ENCODE measurements at places on chromosomes 1 and 21. TPM values are rescaled to one million over a fixed set of nuclear protein-coding genes. Genes with fewer than 3 reads are reported as not detected.

GRCh38 chr1:12185036-12185917, 18.5 kb downstream of the TNFRSF1B start:
- DNase-seq = no peak

The SUSD4 gene
- 3.4 TPM for total RNA-seq

GRCh38 chr1:92094090-92094489, 13.9 kb downstream of the BTBD8 start:
- DNase-seq = no peak

DNA sequence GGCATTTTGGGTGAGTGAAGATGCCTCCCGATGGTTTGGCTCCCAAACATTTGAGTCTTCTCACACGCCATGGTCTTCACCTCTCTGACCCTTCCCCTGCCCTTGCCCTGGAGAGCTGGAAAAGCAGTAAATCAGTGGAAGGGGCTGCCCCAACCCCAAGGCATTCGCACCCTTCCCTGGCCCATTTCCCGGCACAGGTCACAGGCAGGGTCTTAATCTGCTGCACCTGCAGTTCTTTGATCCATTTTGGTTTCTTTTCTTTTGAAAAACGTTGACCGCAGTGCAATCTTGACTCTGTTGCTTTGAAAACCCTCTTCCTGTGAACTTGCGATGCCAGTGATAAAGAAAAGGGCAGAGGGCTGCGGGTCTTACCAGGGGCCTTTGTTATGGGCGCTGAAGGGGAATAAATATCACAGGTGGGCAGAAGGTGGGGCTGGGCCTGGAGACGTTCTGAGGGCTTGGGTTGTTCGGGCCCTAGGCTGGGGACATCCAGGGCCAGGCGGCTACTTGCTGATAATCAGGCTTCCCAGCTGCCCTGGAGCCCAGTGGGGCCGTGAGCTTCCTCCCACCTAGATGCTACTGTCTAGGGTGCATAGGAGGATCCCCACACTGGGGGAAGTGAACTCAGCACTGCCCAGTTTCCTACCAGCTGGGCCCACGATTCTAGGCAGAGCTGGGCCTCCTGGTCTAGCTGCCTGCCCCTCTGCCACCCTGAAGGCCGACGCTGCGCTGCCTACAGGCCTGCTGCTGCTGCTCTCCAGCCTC, 38.6 kb upstream of the EPS8L3 start:
- no peak for DNase-seq

GRCh38 chr1:151680826-151681225, 35.8 kb downstream of the CELF3 start:
- DNase-seq = no peak

The PADI4 gene
- total RNA-seq = 0.78 TPM

DNA sequence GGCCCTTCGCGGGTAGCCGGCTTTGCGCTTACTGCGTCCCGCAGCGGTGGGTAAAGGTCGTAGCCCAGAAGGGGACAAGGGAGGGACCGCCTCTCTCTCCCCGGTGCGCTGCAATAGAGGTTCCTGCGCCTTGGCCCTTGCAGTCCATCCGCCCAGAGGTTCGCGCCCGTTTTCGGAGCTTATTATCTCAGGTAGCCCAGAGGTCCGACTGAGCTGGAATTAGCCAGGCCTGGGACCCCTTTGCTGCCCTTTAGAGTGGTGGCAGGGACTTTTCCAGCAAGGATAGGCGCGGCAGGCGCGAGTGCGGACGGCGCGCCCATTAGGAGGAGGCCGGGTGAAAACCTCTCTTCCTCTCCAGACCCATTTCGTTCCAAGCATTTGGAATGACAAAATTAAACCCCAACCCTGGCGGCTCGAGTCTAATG, 5.0 kb downstream of the LHX4 start:
- DNase-seq = no peak

GRCh38 chr1:39540504-39541031, 36.0 kb downstream of the PABPC4 start:
- DNase-seq = peak; percentile 62

The CFAP57 gene
- total RNA-seq = 0.75 TPM

DNA sequence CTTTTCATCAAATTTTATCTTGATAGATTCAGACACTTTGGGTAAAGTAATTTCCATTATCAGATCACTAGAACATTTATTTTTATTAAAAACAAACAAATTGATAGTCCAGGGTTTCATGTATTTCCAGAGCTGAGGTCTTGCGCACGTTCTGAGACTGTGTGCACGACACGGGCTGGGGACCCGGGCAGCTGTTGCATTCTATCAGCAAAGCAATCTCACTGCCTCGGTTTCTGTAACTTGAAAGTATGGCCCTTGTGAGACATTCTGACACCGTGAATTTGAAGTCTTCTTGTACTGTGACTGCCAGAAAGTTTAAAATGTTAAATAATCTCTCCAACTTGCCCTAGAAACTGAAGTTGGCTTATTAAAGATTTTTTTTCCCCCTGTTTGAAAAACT, 746.9 kb upstream of the ADGRL2 start:
- DNase-seq = no peak

- no peak for DNase-seq
These were observed 46.6 kb downstream of the CRB1 start for GRCh38 chr1:197314682-197315081.

GRCh38 chr1:205950280-205950679, 7.0 kb upstream of the SLC26A9 start:
- DNase-seq = peak; percentile 16

DNA sequence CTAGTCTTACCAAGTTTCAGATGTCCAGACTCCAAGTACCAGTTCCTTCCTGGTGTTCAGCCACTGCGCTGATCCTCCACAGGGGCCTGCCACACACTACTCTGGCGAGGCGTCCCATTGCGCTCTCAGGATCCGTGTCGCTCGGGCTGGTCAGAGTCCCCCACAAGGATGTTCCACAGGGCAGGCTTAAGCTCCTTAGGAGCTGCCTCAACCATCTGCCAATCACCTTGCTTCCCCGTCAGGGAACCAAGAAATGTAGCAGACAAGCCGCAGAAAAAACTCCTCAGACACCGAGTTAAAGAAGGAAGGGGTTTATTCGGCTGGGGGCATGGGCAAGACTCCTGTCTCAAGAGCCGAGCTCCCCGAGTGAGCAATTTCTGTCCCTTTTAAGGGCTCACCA, 9.8 kb downstream of the OR2W3 start:
- no peak for DNase-seq

DNA sequence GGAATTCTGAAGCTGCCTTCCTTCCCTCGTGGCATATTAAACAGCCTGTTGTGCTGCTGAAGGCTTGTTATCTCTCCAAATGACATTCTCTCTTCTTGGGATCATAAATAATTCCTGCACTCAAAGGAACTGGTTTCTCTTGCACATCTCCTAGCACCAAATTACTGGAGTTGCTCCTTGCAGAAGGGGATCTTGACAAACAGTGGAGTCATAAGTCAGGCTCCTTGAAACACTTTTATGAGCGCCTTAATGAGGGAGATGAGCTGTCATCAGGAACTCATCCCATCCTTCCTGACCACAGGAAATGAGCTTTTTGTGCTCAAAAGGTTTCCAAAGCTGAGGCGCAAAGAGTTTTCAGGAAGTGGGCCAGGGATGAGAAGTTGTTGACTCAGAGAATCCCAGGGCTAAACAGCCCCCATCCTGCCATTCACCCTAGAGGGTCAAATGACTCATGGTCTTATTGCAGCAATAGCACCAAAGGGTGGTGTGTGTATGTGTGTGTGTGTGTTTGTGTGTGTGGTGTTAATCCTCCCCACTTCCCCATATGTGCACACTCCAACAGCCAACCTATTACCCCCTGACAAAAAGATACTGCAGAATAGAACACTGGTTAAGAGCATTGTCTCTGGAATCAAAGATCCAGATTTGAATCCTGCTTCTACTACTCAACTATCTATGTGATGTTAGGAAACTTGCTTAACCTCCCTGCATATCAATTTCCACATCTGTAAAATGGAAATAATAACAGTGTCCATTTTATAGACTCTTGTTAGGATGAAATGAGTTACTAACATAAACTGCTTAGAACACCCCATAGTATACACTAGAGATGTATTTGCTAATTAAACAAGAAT, 2.8 kb upstream of the PHC2 start:
- DNase-seq = peak; percentile 60

The RSPO1 gene
- 6.0 TPM for total RNA-seq

The NEK2 gene
- total RNA-seq = 1.3 TPM

DNA sequence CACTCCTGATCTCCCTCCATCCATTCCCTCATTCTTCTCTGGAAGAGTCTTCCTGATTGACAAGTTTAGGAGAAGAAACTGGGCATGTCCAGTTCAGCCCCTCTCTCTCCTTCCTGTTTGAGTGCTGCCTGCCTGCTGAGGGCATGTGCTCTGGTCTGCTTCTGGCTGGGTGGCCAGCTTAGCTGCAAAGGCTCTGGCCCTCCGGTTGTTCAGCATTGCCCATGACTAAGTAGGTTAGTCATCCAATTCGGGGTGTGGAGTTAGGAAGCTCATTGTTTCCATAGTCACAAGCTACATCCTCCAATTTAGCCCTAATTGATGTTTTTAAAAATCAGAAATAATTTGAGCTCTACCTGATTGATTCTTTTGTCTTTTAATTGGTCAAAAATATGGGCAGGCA, 25.6 kb upstream of the PLA2G2E start:
- no peak for DNase-seq

DNA sequence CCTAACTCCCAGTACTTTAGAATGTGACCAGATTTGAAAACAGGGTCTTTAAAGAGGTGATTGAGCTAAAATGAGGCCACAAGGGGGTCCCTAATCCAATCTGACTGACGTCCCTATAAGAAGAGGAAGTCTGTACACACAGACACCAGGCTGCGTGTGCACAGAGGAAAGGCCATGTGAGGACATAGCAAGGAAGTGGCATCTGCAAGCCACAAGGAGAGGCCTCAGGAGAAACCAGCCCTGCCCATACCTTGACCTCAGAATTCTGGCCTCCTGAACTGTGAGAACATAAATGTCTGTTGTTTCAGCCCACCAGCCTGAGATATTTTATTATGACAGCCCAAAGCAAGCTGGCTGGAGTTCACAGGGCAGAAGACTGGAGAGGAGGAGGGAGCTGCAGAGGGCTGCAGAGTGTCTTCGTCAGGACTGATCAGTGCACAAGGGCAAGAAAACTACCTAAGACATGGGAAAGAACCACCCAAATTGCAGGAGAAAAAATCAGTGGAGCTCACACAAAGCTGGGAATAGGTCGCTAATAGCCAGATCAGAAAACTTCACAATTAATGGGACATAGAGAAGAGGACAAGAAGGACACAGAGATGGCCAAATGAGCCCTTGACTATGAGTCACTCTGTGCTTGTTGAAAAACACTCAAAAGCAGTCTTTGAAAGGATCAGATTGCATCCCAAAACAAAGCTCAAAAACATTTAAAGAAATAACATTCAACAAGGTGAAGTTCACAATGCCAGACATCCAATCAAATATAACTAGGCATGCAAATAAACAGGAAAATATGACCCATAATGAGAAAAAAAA, 14.1 kb upstream of the WNT9A start:
- no peak for DNase-seq

DNA sequence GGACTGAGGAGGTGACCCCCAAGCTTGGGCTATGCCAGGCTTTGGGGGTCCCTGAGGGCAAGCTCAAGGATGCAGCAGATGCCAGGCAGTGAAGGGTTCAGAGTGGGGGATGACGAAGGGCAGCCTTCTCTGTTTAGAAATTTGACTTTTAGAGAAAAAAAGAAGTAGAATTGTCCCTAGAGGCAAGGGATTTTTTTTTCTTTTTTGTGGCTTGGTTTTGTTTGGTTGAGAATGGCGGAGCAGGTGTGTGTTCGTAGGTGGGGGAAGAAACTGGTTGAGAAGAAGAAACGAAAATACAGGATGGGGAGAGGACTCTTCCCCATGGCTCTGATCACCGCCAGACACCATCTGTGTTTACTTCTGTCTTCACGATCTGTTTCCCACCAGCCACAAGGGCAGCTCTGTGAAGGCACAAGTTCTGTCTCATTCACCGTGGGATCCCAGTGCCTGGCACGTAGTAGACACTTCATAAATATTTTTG, 8.2 kb downstream of the PLA2G5 start:
- no peak for DNase-seq

The LENEP gene
- total RNA-seq = not detected

GRCh38 chr1:222009105-222009730, 267.3 kb upstream of the DUSP10 start:
- no peak for DNase-seq

GRCh38 chr1:77484334-77484733, 198.1 kb downstream of the ZZZ3 start:
- no peak for DNase-seq

GRCh38 chr1:36524359-36525062, 41.8 kb upstream of the CSF3R start:
- no peak for DNase-seq

DNA sequence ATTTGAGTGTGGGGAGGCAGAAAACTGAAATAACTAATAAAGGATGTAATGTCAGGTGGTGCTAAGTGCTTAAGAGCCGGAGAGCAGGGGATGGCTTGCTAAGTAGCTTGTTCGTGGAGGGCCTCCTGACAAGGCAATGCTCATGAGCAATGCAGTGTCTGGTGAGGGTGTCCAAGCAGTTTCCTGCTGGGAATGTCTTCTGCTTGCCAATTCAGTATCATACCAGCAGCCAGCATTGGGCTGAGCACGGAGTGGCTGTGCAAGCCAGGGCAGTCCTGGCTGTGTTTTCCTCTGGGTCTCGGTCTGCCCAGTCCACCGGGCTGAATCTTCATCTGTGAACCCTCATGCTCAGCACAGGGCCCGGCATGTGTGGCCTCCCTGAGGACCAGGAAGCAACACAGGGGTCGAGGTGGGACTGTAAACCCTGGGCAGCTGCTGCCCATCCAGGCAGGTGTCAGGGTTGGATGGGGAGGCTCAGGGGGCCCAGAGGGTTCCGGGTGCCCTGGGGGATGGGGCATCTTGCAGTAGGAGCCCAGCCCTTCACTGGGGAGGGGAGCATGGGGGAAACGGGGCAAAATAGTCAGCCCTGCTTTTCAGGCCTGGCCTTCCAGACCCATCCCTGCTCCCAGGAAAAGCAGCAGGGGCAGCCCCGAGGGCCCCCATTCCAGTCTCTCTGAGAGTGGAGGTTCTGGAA, 27.5 kb downstream of the EDN2 start:
- peak; percentile 19 for DNase-seq

The KDF1 gene
- total RNA-seq = 20.8 TPM

- no peak for DNase-seq
These were observed 86.8 kb upstream of the CD55 start for GRCh38 chr1:207234690-207235089.

- no peak for DNase-seq
These were observed 54.3 kb upstream of the HSD17B7 start for GRCh38 chr1:162736184-162736583.

DNA sequence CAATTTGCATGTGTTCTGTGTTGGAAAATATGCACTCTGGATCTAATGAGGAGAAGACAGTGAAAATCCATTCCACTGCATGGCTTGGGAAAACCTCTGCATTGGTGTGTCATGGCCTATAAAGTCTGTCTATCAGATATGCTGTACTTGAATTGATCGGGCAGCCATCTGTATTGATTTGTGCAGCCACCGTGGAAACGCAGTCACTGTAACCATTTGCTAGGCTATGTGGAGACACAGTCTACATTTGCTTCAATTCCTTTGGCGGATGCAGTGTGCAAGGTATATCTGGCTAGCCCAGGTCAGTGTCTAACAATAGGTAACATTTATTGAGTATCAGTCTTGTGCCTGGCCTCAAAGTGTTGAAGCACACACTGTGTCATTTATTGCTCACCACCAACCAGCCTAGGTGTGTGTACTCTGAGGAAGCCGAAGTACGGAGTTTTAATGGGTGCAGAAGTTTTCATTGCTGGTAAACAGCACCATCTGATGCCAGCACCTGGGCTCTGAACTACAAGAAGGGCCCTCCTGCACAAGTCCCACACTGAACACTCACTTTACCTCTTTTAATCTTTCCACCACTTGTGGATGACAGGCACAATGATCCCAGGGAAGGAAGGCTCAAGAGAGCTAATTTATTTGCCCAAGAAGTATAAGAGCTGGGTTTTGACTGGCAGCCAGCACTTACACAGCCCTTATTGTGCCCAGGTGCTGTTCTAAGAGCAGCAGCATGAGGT, 83.4 kb downstream of the DAB1 start:
- no peak for DNase-seq

The LHX8 gene
- 0.83 TPM for total RNA-seq

All from mucosa of gallbladder (tissue), 1 donor.